Left ventricle myocardium superior (tissue), 1 donor: ENCODE measurements at places on chromosomes 7 and 10. TPM values are rescaled to one million over a fixed set of nuclear protein-coding genes. Genes with fewer than 3 reads are reported as not detected.

DNA sequence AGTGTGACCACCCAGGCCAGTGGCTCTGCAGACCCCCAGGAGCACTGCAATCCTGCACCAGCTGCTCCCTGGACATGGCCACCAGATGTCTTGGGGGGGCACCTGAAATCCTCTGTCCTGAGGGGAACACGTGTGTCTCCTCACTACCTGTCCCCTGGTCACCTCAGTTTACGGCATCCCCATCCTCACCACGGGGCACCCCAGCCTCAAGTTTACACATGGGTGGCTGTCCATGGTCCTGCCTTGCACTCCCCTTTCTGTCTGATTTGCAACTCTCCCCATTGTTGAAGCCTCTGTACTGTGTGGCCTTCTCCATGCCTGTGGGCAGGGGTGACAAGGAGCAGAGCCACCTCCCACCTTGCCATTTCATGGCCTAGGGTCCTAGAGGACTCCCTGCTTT is 67.2 kb downstream of the RAMP3 start:
- DNase-seq: no peak

The ASB15 gene
- total RNA-seq: 96.2 TPM

DNA sequence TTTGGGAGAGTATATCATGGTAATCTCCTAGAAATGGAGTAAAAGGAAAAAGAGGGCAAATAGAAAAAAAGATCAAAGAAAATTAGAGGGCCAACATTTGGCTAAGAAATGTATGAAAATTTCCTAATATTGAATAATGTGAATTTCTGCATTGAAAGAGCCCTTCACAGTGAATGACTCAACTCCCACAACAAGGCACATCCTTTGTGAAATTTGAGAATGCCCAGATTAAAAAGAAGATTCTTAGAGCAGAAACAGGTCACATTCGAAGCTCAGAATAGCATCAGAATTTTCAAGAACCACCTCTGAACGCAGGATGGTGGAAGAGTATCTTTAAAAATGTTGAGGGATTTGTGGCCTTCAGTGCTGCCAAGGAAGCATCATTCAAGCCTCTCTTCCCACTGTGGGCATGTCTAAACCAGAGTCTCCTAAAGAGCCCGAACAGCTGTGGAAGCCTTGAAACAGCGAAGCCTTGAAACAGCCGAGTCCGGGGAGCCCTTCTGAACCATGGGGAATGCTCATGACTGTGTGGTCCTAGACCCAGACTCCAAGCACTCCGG is 43.6 kb downstream of the GUSB start:
- DNase-seq: no peak

DNA sequence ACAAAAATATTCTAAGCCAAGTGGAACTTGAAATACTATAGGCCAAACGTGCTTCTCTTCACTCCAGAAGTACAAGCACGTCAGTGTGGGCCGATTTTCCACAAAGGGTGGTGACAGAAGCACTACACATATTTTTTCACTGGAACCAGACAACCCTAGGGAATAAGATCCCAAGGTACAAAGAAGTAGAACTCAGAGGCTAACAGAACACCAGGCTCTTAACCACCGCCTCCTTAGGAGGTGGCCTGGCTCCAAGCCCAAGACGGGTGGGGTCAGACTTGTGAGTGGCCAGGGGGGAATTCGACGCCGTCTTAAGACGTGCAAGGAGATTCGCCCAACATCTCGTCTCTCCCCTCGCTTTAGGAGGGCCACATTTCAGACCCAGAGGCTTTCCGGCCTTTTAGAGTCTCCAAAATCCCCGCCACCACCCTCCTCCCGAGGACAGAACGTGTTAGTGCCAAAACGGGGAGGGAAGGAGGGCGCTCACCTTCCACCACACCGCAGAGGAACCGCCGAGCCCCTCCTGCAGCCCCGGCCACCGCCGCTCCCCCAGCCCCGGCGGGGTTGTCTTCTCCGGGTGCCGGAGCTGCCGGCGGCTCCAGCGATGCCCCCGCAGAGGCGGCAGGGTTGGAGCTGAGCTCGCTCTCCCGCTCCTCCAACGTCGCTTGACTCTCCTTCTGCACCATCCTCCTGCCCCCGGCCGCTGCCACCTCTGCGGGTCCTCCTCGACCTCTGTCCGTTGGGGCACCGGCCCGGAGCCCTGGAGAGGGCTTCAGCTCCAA is 716 bp downstream of the OGA start:
- peak; percentile 93 for DNase-seq

DNA sequence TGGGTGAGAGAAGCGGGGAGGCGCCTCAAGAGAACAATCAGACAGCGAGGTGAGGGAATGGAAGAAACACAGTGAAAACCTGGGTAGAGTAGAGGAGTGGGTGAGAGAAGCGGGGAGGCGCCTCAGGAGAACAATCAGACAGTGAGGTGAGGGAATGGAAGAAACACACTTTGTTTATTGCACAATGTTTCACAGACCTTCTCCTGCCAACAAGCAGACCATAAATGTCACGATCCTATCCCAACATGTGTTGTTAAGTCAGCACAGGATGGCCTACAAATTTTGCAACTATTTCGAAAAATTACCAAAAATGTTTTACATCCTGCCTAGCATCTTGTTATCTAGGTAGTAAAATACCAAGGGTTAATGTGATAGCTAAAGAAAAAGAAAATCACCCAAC is 115.3 kb downstream of the JAZF1 start:
- no peak for DNase-seq

The SLK gene
- total RNA-seq: 31.0 TPM

- DNase-seq: peak; percentile 54
These were observed 20.3 kb downstream of the ASB13 start for GRCh38 chr10:5645944-5646617.

GRCh38 chr7:12572941-12573575 is 2.5 kb downstream of the SCIN start:
- no peak for DNase-seq

GRCh38 chr10:22321924-22322640 is 1.2 kb downstream of the BMI1 start:
- DNase-seq: peak; percentile 53

GRCh38 chr10:66349076-66349475 is 576.8 kb upstream of the LRRTM3 start:
- DNase-seq: no peak

The GNB2 gene
- 112 TPM for total RNA-seq

The OR2A42 gene
- not detected for total RNA-seq

The WDR91 gene
- 6.3 TPM for total RNA-seq

The SFTPA1 gene
- 0.17 TPM for total RNA-seq

The CACNA2D1 gene
- total RNA-seq: 48.1 TPM

The MEOX2 gene
- 11.2 TPM for total RNA-seq

- DNase-seq: no peak
These were observed 32.8 kb downstream of the MYO3A start for GRCh38 chr10:25966844-25967243.

DNA sequence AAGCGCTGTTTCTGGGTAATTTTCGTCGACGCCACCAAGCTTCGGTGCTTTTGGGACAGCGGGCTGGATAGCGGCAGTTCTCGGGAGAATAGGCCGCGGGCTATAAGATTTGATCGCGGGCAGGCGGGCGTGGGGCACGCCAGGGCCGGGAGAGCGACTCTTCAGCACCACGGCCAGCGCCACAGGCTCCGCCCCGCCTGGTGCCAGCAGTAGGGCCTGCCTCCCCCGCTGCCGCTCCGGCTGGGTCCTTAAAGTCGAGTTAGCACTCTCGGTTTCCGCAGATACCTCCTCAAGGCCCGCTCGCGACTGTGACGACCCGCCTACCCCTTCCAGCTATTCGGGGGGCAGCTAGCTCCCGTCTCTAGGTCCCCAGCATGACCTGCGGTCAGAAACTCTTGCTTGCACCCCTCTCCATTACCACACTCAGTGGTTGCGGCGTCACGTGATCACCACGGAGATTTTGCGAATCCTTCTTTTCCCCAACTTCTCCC is 9.4 kb downstream of the NXPH1 start:
- peak; percentile 73 for DNase-seq

GRCh38 chr7:83617858-83618257 is 31.1 kb downstream of the SEMA3E start:
- no peak for DNase-seq

The C10orf88 gene
- 5.0 TPM for total RNA-seq

GRCh38 chr10:36171953-36172940 is 530.2 kb upstream of the FZD8 start:
- DNase-seq: no peak

The TMEM236 gene
- total RNA-seq: 0.30 TPM

- DNase-seq: no peak
These were observed 55.3 kb upstream of the C7orf33 start for GRCh38 chr7:148535217-148535616.

DNA sequence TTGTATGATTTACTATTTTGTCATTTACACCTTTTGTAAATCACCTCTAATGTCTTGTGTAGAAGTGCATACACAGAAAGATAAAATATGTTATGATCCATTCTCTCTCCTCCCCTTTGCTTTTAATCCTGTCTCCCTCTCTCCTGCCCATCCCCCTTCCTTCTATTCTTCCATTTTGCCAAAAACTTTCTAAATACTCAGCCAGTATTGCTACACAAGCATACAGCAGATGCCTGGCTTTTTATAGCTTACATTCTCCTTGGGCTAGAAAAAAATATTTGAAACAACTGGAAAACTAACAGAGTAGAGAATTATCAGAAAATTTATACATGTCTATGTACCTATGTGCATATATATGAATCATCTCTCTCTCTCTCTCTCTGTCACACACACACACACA is 308.7 kb upstream of the BMPER start:
- DNase-seq: no peak

DNA sequence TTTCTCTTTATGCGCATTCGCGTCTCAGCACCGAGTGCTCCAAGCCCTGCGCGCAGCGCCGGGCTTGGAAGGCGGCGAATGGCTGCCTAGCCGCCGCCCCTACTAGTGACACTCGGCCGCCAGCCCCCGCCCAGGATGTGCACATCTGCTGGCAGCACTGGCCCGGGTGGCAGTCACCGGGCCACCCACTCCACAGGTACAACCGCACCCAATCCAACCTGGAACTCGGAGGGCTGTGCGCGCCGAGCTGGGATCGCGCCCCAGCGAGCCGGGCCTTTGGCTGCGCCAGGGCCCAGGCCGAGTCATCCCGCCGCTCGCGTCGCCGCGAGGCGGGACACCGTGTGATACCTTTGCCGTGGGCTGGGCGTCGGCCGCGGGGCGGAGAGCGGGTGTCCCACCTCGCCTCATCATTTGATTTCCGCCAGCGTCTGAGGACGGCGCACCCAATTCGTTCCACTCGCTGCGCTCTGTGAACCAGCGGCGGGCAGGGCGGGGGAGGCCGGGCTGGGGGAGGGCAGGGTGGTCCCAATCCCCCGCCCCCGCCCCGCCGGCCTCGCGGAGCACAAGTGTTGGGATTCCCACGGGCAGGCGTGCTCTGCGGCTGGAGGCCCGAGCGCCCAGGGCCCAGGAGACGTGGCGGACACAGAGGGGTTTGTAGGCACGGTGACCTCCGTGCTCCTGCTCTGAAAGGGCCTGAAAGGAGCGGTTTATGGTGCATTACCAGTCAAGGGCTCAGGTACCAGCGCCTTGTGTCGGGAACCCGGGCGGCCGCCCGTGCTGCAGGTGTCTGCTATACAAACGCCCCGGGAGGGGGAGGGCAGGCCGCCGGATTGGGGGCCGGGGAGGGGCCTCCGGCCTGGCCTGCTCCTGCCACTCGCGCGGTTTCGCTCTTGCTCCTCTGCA is 17.8 kb upstream of the PTF1A start:
- no peak for DNase-seq

The TWNK gene
- total RNA-seq: 8.0 TPM

GRCh38 chr7:96287132-96287531 is 34.8 kb downstream of the SLC25A13 start:
- DNase-seq: no peak

- DNase-seq: no peak
These were observed 201.5 kb downstream of the PRPF18 start for GRCh38 chr10:13788320-13788600.

GRCh38 chr10:103715430-103715829 is 139.9 kb downstream of the SH3PXD2A start:
- peak; percentile 22 for DNase-seq

DNA sequence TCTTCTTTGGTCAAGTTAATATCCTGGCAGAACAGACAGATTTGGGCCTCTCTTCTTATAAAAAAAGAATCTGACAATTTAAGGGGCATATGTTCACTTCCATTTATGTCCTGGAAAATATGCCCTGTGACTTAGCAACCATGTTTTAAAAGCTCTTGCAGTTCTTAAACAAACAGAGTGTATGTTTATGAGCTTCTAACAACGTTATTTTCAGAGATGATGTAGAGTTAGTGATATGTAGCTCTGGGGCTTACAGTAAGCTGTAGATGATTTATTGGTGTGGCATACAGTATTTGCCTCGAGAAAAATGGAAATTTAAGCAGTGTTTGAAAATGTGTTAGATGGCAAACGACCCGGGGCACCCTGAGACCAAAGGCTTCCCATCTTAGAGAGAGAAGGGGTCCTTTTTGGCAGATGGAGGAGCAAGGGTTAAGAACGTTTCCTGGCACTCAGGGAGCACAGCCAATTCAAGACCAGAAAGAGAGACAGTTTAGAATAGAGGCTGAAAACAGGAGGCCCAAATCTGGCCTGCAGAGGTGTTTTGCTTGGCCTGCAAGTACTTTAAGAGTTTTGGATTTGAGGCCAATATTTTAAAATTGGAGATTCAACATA is 397.5 kb downstream of the KCNMA1 start:
- no peak for DNase-seq

- no peak for DNase-seq
These were observed 263.5 kb upstream of the FERD3L start for GRCh38 chr7:19408706-19409220.

The TMEM130 gene
- not detected for total RNA-seq

DNA sequence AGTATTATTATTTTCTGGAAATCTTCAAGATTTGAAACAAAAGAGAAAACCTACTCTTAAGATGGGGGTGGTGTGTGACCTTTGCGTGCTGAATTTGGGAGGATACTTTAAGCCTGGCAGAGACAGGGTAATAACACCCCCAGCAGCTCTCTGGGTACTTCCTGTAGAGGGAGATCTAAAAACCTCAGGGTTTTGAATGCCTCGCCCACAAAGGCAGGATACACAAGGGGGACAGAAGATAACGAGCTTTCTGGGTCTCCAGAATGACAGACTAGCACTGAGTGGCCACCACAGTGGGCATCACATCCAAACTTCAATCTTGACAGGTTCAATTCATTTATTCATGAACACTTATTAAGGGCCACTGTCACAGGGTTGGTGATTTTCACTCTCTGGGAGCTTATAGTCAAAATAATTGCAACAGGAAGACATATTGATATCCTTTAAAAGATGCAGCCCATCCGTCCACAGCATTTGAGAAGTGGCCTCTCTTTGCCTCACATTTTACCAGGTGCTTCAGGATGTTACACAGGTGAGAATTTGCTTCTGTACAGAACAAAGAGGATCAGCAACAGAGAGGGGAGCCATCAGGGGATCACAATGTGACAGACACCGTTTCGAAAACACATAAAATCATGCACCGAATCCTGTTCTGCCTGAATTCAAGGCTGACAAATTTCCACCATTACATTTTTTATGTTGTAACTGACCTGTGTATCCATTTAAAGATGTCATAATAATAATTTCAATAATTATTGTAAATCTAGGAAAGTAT is 14.3 kb downstream of the CPA1 start:
- DNase-seq: no peak

The OPN4 gene
- 0.25 TPM for total RNA-seq
